Urothelium cell line (cell line): ENCODE measurements at places on chromosomes 11 and 22.

DNA sequence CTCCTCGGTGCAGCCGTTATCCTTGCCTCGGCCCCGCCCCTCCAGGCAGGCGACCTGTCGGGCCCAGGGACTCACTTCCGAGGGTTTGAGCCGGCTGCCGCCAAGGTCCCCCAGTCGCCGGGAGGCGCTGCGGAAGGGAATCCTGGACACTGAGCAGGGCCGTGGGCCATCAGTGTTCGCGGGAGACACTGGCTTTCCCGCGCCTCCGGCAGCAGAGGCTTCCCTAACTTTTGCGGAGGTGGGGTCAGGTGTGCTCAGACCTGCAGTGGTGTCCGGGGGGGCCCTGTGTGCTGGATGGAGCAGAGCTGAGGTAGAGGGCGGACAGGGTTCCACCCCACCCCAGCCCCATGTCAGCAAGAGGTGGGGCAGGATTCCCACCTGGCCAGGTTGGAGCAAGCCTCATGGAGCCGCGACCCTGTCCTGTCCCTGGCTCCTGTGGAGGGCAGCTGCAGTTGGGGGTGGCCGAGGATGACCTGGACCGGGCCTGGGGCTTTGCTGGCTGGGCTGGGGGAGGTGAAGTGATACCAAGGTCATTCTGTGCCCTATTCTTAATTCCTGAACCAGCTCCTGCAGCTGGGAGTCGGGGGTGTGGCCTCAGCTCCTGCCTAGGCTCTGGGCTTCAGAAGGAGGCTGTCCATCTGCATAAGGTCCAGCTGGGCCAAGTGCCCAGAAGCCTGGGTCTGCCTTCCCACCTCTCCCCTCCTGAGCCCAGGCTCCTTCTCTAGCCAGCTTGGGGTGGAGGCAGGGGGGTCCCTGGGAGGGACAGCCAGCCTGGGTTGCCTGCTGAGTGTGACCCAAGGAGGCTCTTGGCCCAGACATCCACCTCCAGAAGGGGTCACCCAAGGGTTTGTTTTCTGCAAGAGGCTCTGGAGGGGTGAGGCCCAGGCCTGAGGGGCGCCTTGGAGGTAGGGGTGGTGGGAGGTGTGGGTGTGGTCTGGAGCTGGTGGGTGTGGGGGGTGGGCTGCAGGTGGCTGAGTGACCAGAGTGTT, 8.4 kb downstream of the TSPAN4 start:
- DNase-seq, result no peak

- DNase-seq, result peak; percentile 75
Measured at GRCh38 chr22:37229012-37229804, 14.9 kb downstream of the RAC2 start.

- DNase-seq, result peak; percentile 23
Measured at GRCh38 chr11:109914809-109915653, 178.2 kb upstream of the ZC3H12C start.

DNA sequence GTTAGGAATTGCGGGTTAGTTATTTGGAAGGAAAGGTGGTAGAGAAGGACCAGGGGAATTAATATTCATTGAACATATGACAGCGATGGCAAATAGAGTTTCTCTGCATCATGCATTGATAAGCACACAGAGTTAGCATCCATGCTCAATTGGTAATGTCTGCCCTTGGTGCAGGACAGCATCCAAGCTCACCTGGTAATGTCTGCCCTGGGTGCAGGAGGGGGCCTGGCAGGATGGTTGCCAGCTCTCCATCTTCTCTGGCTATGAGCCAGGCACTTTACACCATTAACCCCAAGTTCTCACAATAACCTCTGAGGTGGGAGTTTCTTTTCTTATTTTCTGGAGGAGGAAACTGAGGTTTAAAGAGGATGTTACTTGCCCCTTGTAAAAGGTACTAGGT, 50.4 kb upstream of the RBFOX2 start:
- no peak for DNase-seq

DNA sequence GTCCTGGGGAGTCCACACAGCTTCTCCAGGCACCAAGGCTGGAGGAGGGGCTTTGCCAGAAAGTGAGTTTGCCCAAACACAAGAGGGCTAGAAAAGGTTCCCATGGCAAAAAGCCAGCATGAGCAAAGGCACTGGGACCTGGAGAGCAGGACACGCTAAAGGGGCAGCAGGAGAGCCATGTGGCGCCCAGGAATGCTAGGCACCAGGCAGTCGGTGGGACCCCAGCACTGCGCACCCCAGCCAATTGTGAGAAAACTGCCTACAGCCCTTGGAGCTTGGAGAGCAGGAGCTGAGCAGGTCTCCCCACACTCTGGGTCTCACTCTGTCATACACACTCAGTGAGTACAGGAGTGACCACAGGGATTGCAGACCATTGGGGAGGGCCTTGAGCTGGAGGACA, 5.2 kb upstream of the RAB1B start:
- DNase-seq, result no peak
